ENCODE measurements at places on chromosomes 7 and 10. TPM values are rescaled to one million over a fixed set of nuclear protein-coding genes. Genes with fewer than 3 reads are reported as not detected.

The LRMDA gene
- 9.5 TPM for total RNA-seq

The RASSF4 gene
- total RNA-seq, result 5.6 TPM

The PNLIPRP1 gene
- total RNA-seq, result not detected

The TRPV5 gene
- not detected for total RNA-seq

The HSPA12A gene
- 13.9 TPM for total RNA-seq

The KCP gene
- total RNA-seq, result not detected

The STEAP4 gene
- 270 TPM for total RNA-seq

The RSPH10B gene
- 0.13 TPM for total RNA-seq

The FBXW4 gene
- total RNA-seq, result 49.9 TPM

The SPDYE18 gene
- total RNA-seq, result not detected

The ITPRID1 gene
- not detected for total RNA-seq

The DYNC1I1 gene
- 3.5 TPM for total RNA-seq

The CLCN1 gene
- not detected for total RNA-seq

The ZMIZ1 gene
- 72.3 TPM for total RNA-seq

The RPEL1 gene
- 0.13 TPM for total RNA-seq

The TMEM176A gene
- total RNA-seq, result not detected

The CNTNAP2 gene
- not detected for total RNA-seq

The CUBN gene
- total RNA-seq, result 1.4 TPM

The DGKB gene
- total RNA-seq, result not detected

The CPN1 gene
- not detected for total RNA-seq

The GSTO2 gene
- total RNA-seq, result 11.0 TPM

The ZNF282 gene
- total RNA-seq, result 19.6 TPM

The SPDYE2B gene
- not detected for total RNA-seq

The SPDYE5 gene
- 0.13 TPM for total RNA-seq

The VSIR gene
- 87.6 TPM for total RNA-seq

The CYP26A1 gene
- not detected for total RNA-seq

The AKR1C1 gene
- total RNA-seq, result 264 TPM

The LRRC18 gene
- total RNA-seq, result not detected

The STK17A gene
- total RNA-seq, result 87.5 TPM

The HOXA9 gene
- 29.9 TPM for total RNA-seq

The C10orf67 gene
- not detected for total RNA-seq

The TEX36 gene
- not detected for total RNA-seq

The MEIG1 gene
- total RNA-seq, result 0.91 TPM

The ASB10 gene
- total RNA-seq, result not detected

The MMS19 gene
- 56.3 TPM for total RNA-seq

The HTR5A gene
- total RNA-seq, result not detected

The RAB19 gene
- total RNA-seq, result 0.22 TPM

The VOPP1 gene
- total RNA-seq, result 51.1 TPM

The HABP2 gene
- not detected for total RNA-seq

The OLAH gene
- total RNA-seq, result not detected

The FBXL13 gene
- 1.6 TPM for total RNA-seq

The HGF gene
- total RNA-seq, result 0.65 TPM

The CRYGN gene
- total RNA-seq, result 0.78 TPM

The NPC1L1 gene
- under 0.01 TPM for total RNA-seq

The PNPLA8 gene
- total RNA-seq, result 41.0 TPM

The SKIDA1 gene
- total RNA-seq, result 2.4 TPM

The TCAF2 gene
- 8.2 TPM for total RNA-seq

Data from articular chondrocyte of knee joint (primary cell).